ENCODE measurements at places on chromosomes 11 and 22.

- no peak for DNase-seq
Observed at GRCh38 chr11:117394221-117394925, 66.7 kb downstream of the CEP164 start.

GRCh38 chr11:122670131-122670530, 14.6 kb downstream of the UBASH3B start:
- DNase-seq = no peak

DNA sequence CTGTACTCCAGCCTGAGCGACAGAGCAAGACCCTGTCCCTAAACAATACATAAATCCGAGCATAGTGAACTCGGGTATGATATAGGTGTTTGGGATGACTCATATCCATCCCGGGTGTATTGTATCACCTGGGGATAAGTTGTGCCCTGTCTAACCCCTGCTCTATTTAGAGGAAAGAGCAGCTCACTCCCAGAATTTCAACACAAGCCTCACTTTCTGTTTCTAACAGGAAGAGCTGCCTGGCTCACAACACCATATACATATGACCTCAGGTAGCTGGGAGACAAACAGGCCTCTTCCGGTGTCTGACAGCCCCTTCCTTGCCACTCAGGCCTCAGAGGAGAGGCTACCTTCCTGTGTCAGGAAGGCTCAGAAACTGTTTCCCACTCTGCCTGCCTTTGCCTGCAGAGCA, 9.9 kb upstream of the MICALL1 start:
- peak; percentile 7 for DNase-seq

GRCh38 chr11:34493468-34493867, 20.1 kb downstream of the ELF5 start:
- DNase-seq = no peak

DNA sequence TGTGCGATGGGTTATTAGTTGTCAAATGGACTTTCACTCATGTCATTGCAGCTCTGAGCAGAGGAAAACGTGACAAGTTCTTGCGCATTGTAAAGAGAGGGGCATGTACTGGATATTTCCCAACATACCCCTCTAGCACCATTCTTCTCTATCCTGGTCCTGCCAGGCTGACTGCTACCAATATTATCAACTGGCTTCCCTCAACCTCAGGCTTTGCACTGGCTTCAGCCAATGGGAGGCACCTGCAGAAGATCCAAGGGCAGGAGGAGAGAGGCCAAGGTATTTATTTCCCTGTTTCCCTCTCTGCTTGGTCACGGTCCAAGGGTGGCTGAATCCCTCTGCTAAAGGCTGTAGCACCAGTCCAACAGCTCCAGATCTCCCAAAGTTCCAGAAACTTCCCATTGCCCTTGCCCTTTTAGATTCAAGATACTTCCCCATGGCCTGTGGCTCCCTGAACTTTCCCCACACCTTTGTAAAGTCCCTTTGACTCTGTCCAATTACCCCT, 175.6 kb upstream of the NECTIN1 start:
- DNase-seq = no peak

- DNase-seq = no peak
Observed at GRCh38 chr22:47808886-47809620, 1046.6 kb downstream of the TBC1D22A start.

DNA sequence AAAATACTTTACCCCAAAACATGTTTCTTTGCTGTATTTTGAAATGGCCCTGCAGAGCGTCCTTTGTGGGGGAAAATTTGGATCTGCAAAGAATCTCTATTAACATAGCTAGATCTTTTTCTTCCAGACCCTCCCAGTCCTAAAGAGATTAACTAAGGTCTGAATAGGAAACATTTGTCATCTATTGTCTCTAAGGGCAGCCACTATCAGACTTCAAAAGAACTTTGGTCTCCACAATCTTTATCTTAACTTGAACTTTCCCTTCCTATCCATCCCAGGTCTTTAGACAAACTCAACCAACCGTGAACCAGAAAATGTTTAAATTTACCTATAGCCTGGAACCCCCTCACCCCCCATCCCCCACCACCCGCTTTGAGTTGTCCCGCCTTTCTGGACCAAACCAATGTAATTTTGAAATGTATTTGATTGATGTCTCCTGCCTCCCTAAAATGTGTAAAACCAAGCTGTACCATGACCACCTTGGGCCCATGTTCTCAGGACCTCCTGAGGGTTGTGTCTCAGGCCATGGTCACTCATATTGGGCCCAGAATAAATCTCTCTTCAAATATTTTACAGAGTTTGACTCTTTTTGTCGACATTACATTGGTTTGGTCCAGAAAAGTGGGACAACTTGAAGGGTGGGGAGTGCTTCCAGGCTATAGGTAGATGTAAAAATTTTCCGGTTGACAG, 3.5 kb upstream of the KRTAP5-9 start:
- no peak for DNase-seq

DNA sequence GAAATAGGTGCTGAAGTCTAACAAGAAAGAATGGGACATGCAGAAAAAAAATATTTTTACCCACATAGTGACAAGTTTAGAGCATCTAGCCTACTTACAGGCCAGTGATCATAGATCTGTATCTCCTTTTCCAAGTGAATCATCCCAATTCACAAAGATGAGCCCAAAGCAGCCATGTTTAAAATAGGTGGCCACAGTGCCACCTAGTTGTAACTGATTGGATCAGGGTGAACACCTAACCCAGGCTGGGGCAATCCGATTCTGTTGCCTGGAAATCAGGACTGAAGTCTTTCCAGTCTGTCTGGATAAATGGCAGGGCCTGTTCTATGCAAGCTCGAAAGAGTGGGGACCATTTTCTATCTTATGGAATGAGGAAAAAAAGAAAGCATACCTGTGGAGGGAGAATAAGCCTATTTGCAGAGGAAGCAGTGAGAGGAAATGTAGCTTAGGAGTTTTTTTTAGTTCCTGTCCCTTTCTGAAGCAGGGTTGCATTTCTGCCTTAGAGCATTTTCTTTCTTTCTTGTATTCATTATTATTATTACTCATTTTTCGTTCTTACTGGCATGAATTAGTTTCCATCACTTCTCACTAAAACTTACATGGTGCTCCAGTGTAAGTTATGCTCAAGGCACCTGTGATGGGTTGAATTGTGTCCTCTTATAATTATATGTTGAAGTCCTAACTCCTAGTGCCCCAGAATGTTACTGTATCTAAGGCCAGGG, 113.2 kb upstream of the RAG2 start:
- peak; percentile 35 for DNase-seq

- peak; percentile 59 for DNase-seq
Observed at GRCh38 chr22:50600967-50601668, 525 bp downstream of the MAPK8IP2 start.

GRCh38 chr22:32531931-32532819, 57.6 kb downstream of the FBXO7 start:
- DNase-seq = peak; percentile 55

DNA sequence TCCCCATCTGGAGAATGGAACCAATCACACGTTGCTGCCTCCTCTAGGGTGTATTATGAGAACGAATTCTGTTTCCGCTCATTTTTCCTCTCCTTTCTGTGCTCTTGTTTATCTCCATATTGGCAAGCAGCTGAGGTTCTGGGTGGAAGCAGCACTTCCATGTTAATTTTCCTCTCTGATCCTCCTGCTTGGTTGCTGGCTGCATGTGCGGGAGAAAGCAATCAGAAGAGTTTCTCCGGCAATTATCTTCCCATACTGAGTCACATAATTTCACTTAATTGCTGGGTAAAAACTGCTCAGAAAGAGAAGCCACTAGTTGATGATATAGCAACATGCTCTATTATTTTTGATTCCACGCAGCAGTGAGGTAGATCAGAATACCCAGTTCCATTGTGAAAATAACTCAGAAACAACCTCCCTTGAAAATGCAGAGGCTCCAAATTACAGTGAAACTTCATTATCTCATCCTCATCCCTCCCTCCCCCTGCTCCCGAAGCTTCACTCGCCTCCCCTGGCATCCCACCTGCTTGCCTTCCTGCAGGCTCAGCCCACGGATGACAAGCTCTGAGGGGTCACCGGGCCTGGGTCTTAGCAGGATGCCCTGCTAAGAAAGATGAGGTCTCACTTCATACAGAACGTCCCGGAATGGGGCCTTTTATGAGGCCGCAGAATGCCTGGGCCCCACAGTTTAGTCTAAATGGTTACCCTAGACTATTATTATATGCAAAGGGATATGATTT, 20.4 kb downstream of the FXYD6 start:
- DNase-seq = no peak

- DNase-seq = no peak
Observed at GRCh38 chr11:13286279-13286821, 8.8 kb downstream of the BMAL1 start.

DNA sequence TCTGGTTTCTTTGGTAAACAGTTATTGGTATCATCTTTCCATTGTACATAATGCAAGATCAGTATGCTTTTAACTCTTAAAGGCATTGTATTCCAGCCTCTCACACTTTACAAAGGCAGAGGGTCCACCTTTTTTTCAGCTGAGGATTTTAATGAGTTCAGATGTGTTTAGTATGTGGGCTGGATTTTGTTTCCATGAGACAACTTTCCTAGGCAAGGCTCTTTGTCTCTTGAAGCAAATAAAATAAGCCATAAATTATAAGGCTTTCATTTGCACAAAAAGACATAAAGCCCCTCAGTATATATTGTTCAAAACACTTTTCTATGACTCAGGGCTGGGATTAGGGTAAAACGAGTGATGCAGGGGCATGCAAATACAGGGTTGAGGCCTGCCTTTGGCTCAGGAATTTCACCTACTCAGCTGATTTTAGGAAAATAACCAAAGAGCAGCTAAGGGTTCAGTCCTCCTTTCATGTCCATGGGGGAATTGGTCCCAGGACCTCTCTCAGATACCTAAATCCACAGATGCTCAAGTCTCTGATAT, 7.6 kb downstream of the MMP20 start:
- no peak for DNase-seq

GRCh38 chr11:130578738-130579368, 130.4 kb downstream of the ADAMTS15 start:
- DNase-seq = no peak

- no peak for DNase-seq
Observed at GRCh38 chr11:128896356-128896755, 5.2 kb downstream of the KCNJ5 start.

DNA sequence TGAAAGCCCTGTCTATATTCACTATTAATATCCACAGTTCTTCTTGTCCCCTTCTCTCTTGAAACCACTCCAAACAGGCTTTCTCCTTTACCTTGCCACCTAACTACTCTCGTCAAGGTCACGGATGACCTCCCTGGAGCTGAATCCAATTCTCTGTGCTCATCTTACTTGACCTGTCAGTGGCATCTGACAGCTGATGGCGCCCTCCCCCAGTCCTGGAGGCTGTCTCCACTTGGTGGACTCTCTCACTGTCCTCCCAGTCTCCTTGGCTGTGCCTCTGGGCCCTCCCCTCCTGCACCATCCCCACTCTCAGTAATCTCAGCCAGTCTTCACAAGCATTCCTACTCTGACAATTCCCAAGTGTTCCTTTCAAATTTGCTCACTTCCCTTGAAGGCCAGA, 8.7 kb downstream of the TNKS1BP1 start:
- DNase-seq = no peak

GRCh38 chr11:58674609-58675008, 52.1 kb downstream of the CNTF start:
- no peak for DNase-seq

DNA sequence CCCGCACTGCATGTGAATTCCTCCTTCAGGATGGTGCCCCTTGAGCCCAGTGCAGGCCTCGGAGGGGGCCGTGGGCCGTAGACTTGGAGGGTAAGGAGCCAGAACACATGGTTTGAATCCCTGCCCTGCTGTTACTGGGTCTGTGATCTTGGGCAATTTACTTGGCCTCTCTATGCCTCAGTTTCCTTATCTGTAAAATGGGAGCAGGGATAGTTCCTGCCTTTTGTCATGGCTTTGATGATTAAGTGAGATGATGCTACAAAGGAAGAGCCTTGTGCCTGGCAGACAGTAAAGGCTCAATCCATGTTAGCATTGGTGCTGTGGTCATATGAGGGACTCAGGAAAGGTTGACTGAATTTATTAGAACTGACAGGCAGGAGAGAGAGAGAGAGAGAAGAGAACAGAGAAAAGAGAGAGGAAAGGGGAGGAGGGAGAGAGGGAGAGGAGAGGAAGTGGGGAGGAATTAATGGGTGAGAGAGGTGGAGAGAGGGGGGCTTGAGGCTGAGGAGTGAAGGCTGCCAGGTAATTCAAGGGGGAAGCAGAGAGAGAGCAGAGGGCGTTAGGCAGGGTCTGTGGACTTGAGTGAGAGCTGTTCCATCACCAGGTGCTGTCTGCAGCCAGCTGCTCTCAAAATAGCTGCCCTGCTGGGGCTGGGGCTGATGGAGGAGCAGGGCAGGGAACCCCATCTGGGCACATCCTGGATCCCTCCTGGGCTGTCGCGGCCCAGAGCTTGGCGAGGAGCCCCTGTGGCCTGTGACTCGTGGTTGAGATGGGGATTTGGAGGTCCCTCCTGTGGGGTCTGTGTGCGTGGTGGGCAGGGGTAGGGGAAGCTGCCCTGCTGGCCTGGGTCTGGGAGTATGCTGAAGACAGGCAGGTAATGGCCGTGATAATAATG, 44.1 kb downstream of the MCM5 start:
- no peak for DNase-seq

DNA sequence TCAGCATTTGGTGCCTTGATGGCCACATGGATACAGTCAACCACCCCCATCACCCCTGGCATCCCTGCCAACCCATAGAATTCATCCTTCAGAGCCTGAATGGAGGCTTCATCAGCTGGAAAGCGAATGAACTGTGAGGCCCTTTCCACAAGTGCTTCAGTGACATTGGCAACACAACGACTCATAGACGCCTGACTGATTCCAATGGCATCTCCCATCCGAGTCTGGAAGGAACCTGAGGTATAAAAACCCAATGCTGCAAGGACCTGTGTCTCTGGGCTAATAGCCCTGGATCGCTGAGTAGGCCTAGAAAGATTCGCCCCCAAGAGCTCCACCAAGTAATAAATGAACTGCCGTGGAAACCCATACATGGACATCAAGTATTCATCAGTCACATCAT, 1.3 kb downstream of the HARBI1 start:
- no peak for DNase-seq

DNA sequence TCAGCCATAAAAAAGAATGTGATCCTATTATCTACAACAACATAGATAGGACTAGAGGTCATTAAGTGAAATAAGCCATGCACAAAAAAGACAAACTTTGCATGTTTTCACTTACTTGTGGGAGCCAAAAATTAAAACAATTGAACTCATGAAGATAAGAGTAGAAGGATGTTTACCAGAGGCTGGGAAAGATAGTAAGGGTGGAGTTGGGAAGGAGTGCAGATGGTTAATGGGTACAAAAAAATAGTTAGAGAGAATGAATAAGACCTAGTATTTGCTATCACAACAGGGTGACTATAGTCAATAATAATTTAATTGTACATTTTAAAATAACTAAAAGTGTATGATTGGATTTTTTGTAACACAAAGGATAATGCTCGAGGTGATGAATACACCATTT, 27.2 kb upstream of the IL10RA start:
- DNase-seq = no peak

Data from iPS-NIHi11 (cell line).